MM.1S (cell line): ENCODE measurements at places on chromosomes 7 and 10.

DNA sequence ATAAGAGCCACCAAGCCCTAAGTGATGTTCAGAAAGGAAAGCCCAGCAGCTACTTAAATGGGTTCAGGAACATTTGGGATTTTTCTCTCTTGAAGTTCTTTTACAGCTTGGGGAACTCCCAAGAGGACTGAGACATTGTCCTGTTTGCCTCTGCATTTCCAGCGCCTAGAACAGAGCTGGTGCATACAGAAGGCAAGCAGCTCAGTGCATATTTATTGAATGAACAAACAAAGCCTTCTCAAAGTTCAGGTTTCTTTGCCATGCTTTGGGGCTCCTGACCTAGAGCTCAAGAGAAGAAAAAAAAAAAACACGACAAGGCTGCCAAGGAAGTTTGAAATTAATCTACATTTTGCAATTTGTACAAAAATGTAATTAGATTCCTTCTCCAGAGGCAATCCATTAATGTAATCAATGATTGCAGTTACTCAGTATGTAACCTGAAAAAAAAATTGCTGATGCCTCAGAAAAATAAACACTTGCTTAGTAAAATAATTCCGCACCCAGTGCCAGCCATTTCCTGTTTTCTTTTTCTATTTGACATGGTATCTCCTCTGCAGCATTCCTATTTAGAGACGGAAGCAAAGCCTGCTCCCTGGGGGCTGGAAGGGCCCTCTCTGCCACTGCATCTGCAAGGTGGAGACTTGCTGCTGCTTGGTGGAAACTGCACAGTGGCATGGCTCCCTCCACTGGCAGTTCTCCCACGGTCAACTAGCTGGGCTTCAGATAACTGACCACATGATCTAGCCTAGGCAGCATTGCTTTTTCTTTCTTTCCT is 157.3 kb downstream of the TMEM178B start:
- peak; percentile 57 for DNase-seq

GRCh38 chr7:134060874-134061273 is 66.3 kb upstream of the LRGUK start:
- DNase-seq, result no peak

DNA sequence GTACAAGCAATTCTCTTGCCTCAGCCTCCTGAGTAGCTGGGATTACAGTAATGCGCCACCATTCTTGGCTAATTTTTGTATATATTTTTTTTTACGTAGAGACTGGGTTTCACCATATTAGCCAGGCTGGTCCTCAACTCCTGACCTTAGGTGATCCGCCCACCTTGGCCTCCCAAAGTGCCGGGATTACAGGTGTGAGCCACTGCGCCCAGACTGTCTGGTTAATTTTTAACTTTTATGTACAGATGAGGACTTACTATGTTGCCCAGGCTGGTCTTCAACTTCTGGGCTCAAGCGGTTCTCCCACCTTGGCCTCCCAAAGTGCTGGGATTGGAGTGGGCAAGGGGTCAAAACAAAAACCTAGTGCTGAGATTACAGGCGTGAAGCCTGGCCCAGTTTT is 101.8 kb downstream of the JMJD1C start:
- no peak for DNase-seq

- DNase-seq, result no peak
Measured at GRCh38 chr10:51000976-51001375, 73.3 kb upstream of the PRKG1 start.

GRCh38 chr10:125399289-125399688 is 238.9 kb upstream of the CTBP2 start:
- DNase-seq, result no peak

DNA sequence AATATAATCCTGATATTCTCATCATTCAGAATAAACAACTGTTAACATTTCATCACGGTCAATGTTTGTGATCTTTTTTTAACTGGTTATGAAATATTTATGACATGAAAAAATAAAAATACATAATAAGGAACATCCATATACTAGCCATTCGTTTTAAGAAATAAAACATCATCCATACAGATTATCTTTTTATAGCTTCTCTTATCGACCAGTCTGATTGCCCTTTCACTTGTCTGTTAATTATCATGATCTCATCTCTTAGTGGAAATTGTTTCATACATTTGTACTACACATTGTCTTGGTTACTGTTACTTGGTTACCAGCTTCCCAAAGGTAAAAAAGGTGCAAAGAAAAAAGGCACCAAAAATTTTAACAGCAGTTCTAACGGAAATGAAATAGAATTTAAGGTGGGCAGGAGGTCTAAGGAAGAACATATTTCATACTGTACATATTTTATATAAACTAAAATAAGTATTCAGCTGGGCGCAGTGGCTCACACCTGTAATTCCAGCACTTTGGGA is 8.4 kb downstream of the ARHGAP21 start:
- no peak for DNase-seq

GRCh38 chr10:100020886-100021253 is 11.1 kb upstream of the DNMBP start:
- DNase-seq, result no peak

- peak; percentile 64 for DNase-seq
Measured at GRCh38 chr10:68156373-68157185, 47.3 kb downstream of the MYPN start.

GRCh38 chr7:112400141-112400540 is 50.1 kb upstream of the IFRD1 start:
- DNase-seq, result no peak

DNA sequence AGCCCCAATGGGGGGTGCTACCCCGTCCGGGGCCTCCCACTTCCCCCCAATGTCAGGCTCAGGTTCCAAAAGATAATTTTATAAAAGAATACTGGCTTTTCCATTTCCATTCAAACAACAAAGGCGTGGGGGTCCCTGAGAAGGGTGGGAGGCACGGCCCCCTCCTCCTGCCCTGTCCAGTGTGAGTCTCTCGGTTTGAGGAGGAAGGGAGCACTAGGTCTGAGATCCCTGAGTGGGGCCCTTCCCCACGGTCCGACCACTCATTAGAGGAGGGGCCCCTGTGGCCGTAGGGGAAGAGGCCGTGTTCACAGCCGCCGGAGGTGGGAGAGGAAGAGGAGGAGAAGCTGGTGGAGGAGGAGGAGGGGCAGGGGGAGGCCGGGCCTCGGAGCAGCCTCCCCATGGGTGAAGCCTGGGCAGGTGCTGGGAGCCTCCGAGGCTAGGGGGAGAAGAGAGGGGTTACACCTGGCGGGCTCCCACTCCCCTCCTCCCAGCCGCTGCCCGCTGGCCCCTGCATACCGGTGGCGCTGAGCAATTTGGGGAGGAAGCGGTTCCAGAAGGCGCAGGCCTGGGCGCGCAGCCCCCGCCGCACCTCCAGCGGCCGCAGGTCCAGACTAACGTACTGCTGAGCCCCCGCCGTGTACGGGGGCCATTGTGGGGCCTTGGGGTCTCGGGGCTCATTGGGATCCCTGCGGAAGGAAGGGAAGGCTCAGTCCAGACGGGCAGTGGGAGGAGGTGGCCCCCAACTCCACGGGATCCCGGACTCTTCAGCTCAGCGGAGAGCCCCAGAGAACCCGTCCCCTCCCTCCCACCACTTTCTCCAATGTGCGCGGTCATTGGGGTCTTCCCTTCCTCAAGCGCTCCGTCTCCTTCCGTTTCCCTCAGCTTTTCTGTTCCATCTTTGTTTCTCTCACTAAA is 1.4 kb upstream of the UFSP1 start:
- DNase-seq, result no peak

GRCh38 chr7:27346531-27347275 is 104.1 kb downstream of the EVX1 start:
- no peak for DNase-seq
